Hematopoietic multipotent progenitor cell (in vitro differentiated cells): ENCODE measurements at places on chromosomes 4 and X.

DNA sequence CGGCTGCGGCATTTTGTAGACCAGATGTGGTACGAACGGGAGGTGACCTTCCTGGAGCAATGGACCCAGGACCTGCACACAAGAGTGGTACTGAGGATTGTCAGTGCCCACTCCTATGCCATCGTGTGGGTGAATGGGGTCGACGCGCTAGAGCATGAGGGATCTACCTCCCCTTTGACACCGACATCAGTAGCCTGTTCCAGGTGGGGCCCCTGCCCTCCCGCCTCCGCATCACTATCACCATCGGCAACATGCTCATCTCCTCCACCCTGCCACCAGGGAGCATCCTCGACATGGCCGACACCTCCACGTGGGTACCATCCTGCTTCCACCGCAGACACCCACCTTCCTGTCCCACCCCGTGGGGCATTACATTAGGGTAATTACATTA, 46.2 kb downstream of the SMARCA5 start:
- DNase-seq: no peak

DNA sequence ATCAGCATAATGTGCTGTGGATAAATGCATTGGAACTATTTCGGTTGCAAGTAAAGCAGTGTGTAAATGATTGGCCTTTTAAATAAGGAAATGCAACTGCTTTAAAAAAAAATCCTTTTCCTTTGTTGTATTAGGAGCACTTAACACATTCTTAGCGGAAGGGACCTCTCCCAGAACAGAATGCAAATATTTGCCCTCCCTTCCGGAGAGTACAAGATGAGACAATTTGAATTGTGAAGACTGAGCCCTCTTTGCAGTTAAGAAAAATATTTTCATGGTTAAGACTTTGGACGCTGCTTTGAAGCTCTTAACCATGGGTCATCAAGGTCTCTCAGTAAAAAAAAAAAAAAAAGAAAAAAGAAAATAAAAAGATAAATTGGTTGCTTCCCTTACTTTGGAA, 9.5 kb upstream of the NOX1 start:
- no peak for DNase-seq

DNA sequence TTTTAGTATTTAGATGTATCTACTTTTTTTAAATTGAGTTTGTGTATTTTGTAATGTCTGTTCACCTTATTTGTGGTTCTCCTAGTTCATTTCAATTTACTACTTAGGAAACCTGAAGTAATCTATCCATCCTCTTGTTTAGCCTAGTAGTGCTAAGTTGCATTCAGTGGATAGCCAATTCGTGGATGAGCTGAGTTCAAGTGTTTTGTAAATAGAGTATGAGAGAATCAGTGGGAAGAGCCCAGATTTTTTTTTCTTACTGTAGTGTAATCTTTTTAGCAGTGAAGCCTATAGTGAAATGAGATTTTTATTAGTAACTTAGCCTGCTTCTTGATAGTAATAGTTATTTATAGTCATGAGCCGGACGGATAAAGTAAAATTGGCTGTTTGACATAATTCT, 21.7 kb downstream of the STAG2 start:
- DNase-seq: no peak

DNA sequence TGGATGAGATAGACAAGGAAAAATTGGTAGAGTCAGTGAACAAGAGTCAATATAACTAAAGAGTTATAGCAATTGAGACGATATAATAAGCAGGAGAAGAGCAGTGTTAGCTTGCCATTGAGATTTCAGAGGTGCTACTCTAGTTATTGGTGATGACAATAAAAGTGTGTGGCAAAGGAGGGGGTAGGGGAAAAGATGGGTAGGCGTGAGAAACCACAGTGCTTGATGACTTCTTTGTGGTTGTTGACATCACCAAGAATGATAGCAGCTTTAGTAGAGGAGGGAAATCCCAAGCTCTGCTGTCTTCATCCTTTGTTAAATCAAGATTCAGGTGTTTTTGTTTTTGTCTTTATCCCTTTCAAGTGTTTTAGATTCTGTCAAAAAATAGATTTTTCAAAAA, 179.9 kb upstream of the PPP3CA start:
- no peak for DNase-seq

DNA sequence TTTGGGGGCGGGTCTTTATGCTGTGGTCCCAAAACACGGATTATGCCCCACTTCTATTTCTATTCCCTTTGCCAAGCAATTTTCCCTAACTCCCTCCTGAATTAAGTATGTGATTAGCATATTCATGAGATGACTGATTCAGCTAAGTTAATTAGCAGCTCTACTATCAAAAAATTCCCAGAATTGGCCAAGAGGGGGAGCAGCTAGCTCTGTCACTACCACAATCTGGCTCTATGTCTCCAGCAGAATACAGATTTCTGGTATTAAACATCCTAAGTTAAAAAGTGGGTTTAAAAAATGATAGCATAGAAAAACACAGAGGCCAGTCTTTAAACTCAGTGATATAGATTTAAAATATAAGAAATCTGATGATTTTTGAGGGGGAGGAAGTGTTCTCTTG, 80.3 kb downstream of the GPC4 start:
- DNase-seq: no peak

GRCh38 chr4:108044951-108045686, 55.4 kb downstream of the HADH start:
- no peak for DNase-seq

GRCh38 chr4:47213971-47214370, 182.6 kb downstream of the GABRB1 start:
- no peak for DNase-seq

DNA sequence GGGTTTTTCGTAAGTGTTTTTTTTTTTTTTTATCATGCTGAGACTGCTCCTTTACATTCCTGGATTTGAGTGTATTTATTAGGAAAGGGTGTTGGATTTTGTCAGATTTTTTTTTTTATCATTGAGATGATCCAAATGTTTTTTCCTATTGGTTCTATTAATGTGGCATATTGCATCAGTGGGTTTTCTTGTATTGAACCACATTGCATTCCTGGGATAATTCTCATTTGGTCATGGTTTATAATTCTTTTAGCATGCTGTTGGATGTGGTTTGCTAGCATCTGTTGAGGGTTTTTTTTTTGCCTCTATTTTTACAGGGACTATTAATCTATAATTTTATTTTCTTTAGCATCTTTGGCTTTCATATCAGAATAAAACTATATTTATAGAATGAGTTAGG, 28.8 kb downstream of the COL4A5 start:
- no peak for DNase-seq
